CD4-positive, alpha-beta T cell treated with Interleukin-21 for 1 hour (primary cell): ENCODE measurements at places on chromosomes 1 and 21.

GRCh38 chr1:52723260-52723659, 3.0 kb upstream of the ZYG11B start:
- DNase-seq, result no peak

GRCh38 chr1:6880951-6881690, 95.9 kb downstream of the CAMTA1 start:
- no peak for DNase-seq

DNA sequence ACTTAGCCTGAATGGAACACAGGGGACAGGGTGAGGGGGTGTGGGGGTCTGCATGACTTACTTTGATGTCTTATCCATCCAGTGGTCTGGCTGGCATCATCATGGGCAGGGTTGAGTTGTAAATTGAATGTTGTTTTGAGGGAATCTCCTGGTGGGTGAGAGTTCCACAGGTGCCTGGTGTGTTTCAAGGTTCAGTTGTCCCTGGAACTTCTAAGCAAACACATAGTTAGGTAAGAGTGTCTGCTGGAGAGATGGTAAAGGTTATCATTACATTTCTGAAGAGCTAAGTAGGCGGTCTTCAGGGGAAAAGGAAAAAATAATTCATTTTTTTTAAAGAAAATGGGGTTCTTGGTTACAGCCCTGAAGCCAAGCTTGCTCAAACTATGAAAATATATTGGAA, 46.0 kb upstream of the SIPA1L2 start:
- DNase-seq, result no peak

- no peak for DNase-seq
Observed at GRCh38 chr1:32736812-32737791, 34.5 kb upstream of the SYNC start.

DNA sequence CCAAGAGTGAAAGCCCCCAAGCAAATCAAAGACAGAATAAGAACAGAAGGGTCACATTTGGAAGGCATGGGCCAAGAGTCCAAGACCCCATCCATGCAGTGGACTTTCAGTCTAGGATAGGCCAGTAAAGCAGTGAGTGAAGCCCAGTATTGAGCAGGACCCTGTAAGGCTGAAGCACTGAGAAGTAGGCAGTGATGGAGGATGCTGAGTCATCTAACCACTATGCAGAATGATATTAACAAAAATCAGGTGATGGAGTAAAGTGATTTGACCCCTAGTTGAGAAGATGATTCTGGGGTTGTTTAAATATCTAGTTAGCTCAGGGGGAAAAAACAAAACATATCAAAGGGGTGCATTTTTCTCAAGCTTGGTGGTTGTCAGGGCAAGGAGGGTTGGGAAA, 308.7 kb upstream of the PLXNA2 start:
- DNase-seq, result no peak

DNA sequence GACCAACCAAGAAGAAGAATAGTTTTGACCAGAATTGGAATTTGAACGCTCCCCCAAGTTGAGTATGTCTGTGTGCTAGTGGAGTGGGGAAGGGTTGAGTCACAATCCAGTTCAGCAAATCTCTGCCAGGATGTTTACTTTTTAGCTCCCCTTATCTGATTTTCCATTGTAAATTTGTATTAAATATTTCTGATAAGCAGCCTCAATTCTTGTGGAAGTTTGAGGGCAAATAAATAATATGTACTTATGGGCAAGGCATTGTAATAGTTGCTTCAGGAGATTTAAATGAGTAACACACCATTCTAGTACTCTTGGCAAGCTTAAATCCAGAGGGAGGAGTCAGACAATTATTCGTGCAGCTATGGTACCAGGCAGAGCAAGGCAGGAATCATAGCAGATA, 14.4 kb downstream of the CXADR start:
- no peak for DNase-seq

DNA sequence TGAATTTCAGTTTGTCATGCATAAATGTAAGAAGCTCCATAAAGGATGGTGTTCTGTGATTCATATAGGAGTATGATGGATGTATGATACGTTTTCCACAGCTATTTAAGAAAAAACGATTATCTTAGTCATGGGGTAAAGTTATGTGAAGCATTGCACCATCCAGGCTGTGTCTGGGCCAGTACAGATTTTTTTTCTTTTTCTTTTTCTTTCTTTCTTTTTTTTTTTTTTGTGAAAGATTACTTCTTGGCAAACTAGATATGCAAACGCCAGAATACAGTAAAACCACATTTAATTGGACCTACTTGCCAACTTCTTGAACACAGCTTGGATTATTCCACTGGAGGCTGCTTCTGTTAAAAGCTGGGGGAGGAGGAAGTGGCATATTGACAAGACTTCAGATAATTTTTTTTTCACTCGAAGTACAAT, 14.9 kb downstream of the ZBTB18 start:
- no peak for DNase-seq

DNA sequence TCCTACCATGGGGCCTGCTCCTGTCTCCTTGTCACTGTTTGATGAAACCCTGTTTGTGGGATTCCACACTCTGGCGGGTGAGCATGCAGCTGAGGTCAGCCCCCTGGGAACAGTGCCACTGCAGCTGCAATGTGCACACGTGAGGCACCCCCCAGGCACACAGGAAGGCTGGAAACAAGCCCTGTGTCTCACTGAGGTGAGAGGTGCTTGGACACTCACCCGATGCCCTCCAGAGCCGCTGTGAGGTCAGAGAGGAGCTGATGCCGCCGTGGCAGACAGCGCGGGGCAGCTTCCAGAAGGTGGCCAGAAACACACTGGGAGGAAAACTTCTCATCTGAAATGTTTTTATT, 49.7 kb downstream of the SLX9 start:
- DNase-seq, result no peak

- no peak for DNase-seq
Observed at GRCh38 chr1:33390542-33390941, 40.4 kb downstream of the PHC2 start.

DNA sequence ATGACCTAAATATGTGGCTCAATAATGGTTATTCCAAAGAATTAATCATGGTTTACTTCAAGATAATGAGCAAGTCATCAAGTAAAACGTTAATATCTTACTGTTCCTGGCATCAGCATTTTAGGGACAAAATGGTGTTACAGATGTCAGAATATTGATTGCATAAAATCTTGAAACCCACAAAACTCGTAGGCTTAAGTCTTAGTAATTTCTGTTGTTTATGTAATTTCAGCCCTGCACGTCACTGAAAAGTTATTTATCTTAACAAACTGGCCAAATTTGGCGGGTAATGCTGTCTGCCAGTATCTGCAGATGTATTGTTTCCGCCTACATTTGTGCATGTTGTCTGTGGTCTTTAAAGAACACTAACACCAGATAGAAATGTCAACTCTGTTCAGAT, 25.8 kb downstream of the CDC7 start:
- no peak for DNase-seq

GRCh38 chr1:195336812-195337211, 1271.4 kb downstream of the KCNT2 start:
- DNase-seq, result no peak

DNA sequence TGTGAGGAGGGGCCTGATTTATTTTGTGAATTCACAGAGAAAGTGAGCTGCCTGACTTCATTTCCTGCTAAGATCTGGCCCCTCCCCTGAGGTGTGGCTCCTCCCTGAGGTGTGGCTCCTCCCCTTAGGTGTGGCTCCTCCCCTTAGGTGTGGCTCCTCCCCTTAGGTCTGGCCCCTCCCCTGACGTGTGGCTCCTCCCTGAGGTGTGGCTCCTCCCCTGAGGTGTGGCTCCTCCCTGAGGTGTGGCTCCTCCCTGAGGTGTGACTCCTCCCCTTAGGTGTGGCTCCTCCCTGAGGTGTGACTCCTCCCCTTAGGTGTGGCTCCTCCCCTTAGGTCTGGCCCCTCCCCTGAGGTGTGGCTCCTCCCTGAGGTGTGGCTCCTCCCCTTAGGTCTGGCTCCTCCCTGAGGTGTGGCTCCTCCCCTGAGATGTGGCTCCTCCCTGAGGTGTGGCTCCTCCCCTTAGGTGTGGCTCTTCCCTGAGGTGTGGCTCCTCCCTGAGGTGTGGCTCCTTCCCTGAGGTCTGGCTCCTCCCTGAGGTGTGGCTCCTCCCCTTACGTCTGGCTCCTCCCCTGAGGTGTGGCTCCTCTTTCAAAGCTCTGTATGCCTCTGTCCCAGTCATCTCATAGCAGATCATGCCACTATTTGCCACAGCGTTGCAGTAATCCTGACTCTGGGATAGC, 26.9 kb upstream of the LRRC3 start:
- DNase-seq, result peak; percentile 45

DNA sequence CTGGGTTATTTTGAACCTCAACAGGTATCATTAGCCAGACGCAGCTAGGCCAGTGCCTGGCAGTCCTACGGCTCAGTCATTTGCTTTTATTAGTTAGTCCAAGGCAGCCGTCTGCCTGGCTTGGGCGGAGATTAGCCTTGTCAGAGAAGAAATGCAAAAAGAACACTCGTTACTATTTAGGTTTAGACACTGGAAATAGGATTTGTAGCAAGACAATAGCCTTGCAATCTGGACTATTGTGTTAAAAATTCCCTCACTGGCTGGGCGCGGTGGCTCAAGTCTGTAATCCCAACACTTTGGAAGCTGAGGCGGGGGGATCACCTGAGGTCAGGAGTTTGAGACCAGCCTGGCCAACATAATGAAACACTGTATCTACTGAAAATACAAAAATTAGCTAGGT, 11.0 kb upstream of the PRKCZ start:
- DNase-seq, result no peak

DNA sequence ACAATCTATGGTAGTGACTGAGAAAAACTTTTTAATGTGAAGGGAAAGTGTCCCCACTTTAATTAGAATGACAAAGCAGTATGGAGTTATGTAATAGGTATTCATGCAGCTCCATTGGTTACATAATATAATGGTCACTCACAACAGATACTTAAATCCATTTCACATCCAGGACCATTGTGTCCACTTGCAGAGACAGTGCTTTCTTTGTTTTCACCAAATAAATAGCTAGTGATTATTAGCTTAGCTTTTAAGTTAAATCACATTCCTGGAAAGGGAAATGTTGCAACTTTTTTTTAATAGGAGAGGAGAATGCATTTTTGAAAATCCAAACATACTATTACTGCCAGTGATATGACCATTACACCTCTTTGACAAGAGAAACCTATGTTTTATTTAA, 22.9 kb downstream of the RGL1 start:
- DNase-seq, result no peak

GRCh38 chr1:72184099-72184701, 98.1 kb downstream of the NEGR1 start:
- no peak for DNase-seq

DNA sequence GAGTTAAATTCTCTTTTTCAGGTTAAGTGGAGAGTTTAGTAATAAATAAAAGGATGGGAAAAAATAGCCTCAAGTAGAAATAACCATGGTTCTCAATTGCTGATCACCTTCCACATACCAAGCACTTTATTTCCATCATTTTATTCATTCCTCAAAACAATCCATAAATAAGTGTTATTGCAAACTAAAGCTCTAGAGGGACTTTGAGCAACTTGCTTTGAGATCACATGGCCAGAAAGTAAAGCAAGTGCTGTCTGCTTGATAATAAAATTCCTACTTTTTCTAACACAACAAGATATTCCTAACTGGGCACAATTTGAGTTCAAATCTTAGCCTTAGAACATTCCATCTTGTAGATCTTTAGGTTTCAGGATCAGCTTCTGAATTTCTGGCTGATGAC, 97.1 kb upstream of the C1orf87 start:
- no peak for DNase-seq

GRCh38 chr1:150080784-150081183, 13.2 kb downstream of the VPS45 start:
- no peak for DNase-seq

- DNase-seq, result no peak
Observed at GRCh38 chr1:94299627-94300553, 62.5 kb upstream of the ARHGAP29 start.

GRCh38 chr1:226100436-226101391, 38.2 kb downstream of the H3-3A start:
- DNase-seq, result peak; percentile 47

DNA sequence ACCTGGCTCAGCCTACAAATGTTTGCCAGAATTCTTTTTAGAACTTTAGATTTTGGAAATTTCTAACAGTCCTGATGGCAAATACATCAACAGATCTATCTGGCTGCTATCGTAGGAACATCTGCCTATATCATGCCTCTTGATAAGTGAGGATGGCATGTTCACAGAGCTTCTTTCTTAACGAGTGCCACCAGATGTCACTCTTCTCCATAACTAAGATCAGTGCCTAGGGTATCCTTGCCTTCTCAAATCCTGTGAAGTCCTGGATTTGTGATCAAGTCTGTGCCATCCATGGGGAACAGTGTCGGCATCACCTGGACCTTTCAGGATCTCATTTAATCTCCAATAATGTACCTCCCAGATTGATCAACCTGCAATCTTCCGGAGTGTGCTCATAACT, 36.5 kb upstream of the CD5L start:
- no peak for DNase-seq

DNA sequence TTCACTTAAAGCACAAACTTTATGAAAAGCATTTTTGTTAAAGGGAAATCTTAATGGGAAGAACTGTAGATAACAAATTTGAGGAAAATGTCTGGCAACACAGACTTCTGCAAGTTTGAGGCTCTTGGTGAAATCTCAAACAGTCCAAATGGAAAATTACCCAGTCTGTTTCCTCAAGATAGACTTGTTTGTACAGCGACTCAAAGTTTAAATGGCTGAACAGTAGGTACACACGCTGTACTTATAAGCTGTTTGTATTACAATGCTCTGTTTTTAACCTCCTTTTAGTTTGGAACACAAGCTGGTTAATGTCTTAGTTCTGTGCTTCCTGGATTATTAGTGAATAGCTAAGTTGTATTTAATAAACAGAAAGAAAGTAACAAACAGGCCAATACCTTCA, 217.1 kb downstream of the NFIA start:
- DNase-seq, result no peak

GRCh38 chr21:37208741-37209225, 58.4 kb downstream of the VPS26C start:
- no peak for DNase-seq

GRCh38 chr1:86552376-86552775, 5.5 kb downstream of the CLCA4 start:
- DNase-seq, result no peak

DNA sequence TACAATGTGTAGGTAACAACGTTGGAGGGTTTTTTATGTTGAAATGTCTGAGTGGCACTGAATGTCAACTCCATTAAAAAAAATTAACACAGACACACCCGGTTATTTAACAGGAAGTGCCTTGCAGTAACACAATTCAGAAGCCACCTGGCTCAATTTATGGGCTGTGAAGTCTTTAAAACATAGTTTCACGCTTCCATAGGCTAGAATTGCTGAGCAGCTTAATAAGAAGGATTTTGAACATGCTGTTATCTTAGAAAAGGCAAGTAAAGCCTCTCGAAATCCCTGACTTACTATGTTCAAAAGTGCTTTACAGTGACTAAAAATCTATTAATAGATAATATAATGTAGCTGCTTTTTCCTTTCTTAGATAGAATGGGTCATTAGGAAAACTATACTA, 19.7 kb downstream of the SRSF4 start:
- DNase-seq, result no peak

DNA sequence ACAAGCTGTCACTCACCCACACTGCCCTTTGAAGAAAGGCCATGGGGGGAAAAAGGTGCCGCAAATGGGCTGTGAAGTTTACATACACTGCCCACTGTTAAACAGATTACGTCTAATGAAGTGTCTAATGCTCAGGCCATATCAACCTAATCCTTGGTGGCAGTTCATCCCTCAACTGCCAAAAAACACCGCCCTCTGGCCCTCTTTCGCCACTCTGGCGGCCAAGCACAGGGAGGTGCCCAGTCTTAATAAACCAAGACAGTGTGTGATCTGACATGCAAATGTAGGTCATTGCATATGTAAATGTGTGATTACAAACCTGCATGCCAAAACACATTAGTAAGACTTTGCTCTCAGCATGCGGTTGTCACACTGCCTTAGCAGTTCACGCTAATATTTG, 89.5 kb downstream of the NEK7 start:
- no peak for DNase-seq

GRCh38 chr21:46036696-46037330, 55.2 kb downstream of the COL6A1 start:
- no peak for DNase-seq
